ENCODE measurements at places on chromosomes 4 and X.

DNA sequence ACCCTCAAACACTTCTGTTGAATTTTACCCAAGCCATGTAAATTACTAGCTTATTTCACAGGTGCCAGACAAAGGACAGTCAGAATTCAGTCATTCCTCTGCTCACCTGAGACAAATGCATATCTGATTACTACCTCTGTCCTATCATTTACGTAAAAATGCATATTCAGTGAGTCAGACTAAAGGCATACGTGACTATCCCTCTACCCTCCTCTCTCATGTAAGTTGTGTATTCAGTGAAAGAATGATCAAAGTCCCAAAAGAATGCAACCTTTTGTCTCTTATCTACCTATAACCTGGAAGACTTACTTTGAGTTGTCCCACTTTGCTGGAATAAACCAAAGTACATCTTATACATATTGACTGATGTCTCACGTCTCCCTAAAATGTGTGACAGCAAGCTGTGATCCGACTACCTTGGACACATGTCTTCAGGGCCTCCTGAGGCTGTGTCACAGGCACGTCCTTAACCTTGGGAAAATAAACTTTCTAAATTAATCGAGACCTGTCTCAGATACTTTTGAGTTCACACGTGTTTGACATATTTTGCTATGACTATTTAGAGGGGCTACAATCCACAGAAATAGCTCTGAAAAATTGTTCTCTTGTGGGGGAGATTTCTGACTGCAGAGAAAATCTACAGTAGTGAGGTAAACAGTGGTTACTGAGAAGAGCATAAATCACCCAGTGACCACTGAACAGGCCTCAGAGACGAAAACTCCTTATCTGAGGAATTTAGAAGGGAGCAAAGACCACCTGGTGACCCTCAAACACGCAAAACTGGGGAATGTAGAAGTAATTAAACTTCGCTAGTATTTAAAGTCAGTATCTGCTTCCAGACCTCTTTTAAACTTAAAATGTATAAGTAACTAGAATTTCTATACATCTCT, 1575.8 kb downstream of the STIM2 start:
- no peak for DNase-seq

GRCh38 chrX:153620576-153620975, 21.6 kb upstream of the CCNQ start:
- DNase-seq = no peak

DNA sequence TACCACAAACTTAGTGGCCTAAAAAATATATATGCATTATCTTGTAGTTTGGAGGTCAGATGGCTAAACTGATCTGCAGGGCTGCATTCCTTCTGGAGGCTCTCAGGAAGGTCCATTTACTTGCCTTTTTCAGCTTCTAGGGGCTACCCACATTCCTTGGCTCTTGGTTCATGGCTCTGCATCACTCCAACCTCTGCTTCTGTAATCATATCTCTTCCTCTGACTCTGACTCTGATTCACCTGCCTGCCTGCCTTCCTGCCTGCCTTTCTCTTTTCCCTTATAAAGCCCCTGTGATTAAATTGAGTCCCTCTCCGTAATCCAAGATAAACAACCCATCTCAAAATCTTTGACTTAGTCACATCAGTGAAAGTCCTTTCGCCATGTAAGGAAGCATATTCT, 25.0 kb upstream of the FRMPD4 start:
- DNase-seq = no peak

DNA sequence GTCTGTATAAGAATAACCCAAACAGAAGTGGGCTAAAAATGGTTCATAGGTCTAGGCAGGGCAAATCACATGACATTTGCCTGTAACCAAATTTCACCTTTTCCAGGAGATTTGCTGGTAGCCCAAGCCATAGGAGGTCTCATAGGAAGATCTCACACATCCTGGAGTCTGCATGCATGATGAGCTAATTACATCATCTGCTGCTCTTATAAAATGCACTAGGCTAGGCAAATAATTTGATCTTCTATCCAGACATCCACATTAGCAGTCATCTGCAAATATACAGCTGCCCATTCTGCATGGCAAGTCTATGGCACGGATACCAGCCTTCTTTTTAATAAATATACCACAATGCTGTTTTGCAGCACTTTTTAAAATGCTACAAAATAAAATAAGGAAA, 87.2 kb downstream of the MAPK10 start:
- DNase-seq = no peak

DNA sequence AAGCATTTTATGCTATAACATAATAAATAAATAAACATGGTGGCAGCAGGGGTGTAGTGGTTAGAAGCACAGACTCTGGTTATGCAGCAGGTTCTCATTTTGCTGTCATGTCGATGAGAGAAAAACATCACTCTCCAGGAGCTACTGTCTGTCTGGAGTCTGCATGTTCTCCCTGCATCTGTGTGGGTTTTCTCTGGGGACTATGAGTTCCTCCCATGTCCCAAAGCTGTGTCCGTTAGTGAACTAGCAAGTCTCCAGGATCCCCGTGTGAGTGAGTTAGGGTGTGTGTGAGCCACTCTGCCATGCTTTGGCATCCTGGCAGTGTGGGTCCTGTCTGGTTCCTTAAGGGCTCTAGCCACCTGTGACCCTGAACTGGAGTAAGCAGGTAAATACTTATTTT, 585.6 kb upstream of the AGA start:
- DNase-seq = no peak

- DNase-seq = peak; percentile 47
These were observed 17.6 kb downstream of the SH3TC1 start for GRCh38 chr4:8216443-8217245.

GRCh38 chrX:138897621-138898492, 186.3 kb upstream of the FGF13 start:
- DNase-seq = no peak

- DNase-seq = peak; percentile 89
These were observed 37.2 kb downstream of the PCGF3 start for GRCh38 chr4:742742-743311.

GRCh38 chr4:18278244-18278643, 256.7 kb upstream of the LCORL start:
- no peak for DNase-seq

DNA sequence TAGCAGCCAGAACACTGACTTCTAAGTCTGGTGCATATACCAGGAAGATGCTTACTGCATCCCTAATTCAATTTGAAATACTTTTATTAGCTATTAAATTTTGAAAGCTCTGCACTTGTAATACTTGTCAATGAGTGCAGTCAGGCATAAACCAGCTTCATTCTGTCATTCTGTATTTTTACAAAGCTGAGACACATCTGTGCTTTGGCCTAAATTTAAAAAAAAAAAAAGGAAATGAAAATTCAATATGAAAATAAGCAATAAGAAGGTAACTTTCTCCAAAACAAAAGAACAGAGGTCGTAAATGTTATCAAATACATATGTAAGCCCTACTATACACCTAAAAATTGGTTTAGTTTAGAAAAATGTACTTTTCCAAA, 7.0 kb downstream of the SMIM14 start:
- no peak for DNase-seq

GRCh38 chr4:150098214-150098613, 20.0 kb downstream of the DCLK2 start:
- no peak for DNase-seq

GRCh38 chr4:143455211-143455610, 58.3 kb upstream of the SMARCA5 start:
- DNase-seq = no peak

Measured in right cardiac atrium (tissue), 5 donors.